Activated CD8-positive, alpha-beta memory T cell treated with anti-CD3 and anti-CD28 coated beads for 48 hours (primary cell): ENCODE measurements at places on chromosomes 5 and 9.

DNA sequence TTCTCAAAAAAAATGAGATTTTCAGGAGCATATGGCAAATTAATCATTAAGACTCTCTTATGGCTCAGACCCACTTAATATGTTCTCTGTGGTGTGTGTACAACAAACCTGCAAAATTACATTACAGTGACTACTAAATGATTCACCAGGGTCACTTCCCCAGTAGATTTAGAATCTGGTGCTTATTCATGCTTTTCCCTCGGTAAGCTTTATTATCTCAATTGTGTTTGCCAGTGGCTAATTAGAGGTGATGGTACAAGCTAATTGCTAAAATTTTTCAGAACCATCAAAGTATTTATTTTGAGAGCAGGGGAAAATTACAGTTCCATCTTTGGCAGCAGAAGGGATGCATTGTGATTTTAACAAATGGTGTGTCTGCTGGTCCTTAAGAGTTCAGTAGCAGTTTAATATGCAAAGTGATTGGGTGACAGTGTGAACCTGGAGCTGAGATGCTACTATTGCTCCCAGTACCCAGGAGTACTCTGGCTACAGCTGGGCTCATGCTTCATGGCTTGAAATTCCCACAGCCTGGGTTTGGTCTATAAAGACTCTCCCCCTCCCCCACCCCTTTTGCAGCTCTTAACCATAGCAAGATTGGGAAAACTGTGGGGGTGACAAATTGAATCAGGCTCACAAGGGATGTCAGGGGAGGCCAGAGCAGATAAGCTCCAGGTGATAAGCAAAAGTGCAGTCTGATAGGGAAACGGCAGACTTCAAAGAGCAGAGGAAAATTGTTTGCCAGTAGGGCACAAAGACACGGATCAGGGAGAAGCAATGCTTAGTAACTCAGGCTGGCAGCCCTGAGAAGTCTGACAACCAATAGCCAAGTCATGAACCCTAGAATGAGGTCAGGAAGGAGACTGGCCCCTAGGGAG lies 92.8 kb upstream of the RAD23B start:
- DNase-seq: no peak

DNA sequence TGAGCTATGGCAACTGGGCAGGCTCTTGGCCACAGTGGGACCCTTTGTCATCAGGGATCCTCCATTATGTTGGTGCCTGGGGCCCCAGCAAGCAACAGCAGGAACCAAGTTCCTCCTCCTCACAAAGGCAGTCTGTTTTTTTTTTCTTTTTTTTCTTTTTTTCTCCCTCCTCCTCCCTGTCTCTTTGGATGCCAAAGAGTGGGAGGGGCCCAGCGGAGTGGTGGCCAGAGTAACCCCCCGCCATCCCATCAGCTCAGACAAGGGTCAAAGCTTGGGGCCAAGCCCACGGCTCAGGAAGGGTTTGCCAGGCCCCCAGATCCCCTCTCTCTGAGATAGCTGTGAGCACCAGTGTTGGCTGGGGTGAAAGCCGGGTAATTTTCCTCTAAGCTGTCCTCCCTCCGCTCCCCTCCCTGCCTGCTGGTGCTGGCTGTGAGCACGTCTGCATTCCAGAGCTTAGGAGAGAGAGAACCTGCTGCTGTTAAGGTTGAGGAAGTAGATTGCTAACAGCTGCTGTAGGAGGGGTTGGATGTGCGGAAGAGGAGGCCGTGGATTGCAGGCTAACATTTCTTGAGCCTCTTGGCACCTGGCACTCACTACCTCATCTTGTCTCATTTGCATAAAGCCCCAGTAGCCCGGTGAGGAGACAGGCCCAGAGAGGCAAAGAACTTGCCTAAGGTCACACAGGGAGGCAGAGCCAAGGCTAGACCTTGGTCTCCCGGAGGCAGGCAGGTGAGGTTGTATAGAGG lies 21.2 kb downstream of the GSN start:
- DNase-seq: no peak

GRCh38 chr9:85223506-85224125 lies 518.1 kb downstream of the AGTPBP1 start:
- DNase-seq: no peak

- DNase-seq: no peak
Observed at GRCh38 chr5:40515476-40515875, 164.2 kb upstream of the PTGER4 start.

- no peak for DNase-seq
Observed at GRCh38 chr9:37555786-37556185, 20.4 kb downstream of the FBXO10 start.

DNA sequence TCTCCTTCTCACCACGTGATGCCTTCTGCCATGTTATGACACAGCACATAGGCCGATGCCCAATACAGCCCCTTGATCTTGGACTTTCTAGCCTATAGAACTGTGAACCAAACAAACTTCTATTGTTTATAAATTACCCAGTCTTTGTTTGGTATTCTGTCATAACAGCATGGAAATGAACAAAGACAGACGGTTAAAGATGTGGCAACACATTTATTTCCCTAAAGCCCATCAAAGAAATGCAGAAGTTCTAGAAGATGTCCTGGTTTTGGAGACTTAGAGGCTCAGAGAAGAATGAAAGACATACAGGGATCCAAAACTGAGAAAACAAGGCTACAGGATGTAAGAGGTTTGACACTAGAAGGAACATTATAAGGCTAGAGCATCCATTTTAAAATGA lies 600.8 kb upstream of the DAB2 start:
- no peak for DNase-seq

DNA sequence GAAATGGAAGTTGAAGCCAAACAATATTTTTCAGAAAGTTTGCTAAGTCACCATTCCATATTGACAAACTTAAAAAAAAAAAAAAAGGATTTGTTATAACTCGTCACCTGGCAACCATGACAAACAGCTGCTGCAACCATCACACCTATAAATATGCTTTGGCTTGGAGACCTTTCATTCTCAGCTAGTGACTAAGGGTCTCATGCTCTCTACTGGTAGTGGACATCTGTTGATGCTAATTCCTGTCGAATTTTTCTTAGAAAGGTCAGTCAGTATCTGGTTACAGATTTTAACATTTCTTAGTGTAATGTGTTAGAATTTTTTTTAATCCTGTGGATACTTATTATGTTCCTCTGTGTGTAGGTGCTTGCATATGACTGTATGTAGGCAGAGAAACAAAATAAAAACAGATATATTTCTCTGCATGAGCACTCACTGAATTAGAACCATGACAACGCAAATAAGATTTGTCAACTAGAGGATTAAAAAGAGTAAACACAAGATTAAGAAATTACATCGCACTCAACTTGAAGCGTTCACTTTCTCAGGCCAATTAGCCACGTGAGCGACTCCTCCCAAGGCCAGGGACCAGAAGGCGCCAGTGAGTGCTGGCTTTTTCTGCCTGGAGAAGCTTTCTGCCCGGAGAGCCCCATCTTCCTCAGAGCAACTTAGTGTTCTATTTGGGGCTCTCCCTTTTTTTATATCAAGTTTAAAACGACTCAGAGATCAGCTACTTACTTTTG lies 27.0 kb upstream of the ZNF622 start:
- no peak for DNase-seq

GRCh38 chr5:131272307-131272706 lies 8.5 kb downstream of the CDC42SE2 start:
- no peak for DNase-seq

- DNase-seq: no peak
Observed at GRCh38 chr5:35939639-35940038, 1.2 kb upstream of the CAPSL start.

DNA sequence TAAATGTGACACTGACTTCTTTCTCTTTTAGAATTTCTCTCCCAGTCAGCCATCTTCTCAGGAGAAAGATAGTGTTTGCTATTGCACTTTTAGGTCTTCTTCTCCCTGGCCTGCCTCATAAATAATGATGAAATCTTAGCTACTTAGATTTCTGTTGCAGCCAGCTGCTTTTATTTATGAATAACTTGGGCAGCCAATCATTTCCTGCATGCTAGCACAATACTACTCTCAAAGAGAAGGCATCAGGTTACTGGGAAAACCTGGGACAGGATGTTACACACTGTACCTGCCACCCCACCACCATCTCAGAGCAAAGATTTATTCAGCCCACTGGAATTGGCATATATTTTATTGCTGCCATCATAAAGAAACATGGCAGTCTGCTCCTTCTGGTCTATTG lies 266.6 kb downstream of the PRELID2 start:
- DNase-seq: no peak

- DNase-seq: no peak
Observed at GRCh38 chr5:136661026-136661425, 295.7 kb upstream of the TRPC7 start.

DNA sequence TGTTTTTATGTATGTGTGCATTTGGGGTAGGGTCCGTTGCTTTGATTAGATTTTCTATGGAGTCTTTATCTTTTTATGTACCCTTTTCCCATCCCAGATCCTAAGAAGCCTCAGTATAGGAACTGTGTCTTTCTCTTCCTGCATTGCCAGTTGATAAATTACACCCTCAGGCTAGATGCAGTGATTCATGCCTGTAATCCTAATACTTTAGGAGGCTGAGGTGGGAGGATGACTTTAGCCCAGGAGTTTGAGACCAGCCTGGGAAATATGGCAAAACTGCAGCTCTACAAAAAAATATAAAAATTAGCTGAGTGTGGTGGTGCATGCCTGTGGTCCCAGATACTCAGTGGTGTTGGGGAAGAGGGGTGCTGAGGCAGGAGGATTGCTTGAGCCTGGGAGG lies 40.2 kb downstream of the NLN start:
- DNase-seq: no peak

- DNase-seq: no peak
Observed at GRCh38 chr5:64634997-64635686, 55.2 kb upstream of the SHISAL2B start.

- DNase-seq: no peak
Observed at GRCh38 chr9:123807251-123807650, 122.7 kb downstream of the DENND1A start.

GRCh38 chr5:134178096-134178419 lies 1.3 kb upstream of the SKP1 start:
- no peak for DNase-seq

- no peak for DNase-seq
Observed at GRCh38 chr5:42598311-42598710, 158.3 kb upstream of the CCDC152 start.
